ENCODE measurements at places on chromosomes 2 and 18.

- no peak for DNase-seq
These were observed 23.9 kb downstream of the SPTBN1 start for GRCh38 chr2:54480025-54480424.

DNA sequence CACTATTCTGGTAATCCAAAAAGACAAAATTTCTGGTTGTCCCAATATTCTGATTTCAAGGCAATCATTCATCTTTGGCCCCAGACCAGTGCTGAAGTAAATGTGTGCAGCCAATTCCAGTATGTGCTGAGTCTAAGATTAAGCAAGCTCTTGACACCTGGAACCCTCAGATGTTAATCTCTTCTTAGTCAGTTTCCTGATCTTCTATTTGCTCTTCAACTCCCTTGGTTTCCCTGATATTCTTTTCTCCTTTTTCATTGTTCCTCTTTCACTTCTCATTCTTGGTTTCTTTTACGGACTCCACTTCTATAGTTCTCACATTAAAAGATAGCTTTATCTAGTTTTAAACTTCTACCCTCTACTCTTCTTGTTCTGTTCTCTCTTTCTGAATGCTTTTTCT is 445.7 kb upstream of the FANCL start:
- DNase-seq = no peak

DNA sequence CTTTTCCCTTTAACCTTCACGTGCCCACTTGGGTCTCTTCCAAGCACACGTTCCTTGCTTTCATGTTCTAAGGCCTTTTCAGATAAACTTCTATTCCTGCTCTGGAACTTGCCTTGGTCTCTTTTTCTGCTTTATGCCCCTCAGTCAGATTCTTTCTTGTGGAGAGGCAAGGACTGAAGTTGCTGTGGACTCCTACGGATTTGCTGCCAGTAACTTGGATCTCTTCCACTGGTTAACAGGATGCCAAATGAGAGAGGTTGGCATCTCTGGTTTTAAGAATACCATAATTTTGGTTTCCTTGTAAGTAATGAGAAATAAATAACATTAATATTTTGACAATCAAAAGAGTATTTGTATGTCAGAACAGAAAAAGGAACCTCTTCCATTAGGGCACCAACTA is 33.0 kb downstream of the COMMD1 start:
- no peak for DNase-seq

DNA sequence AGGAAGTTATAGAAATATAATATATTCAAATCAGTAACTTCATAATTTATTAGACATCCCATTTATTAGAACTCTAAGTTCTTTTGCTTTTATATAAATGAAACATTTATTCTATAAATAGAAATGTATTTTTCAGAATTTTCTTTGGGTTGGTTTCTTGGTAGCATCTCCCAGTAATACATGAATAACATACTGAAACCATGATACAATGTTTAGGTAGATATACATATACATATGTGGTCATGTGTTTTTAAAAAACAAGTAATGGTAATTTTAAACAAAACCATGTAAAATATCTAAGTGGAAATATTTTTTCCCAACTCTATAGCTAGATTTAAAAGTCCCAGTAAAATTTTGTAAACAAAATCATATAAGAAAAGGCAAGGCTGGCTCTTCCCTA is 36.9 kb downstream of the WIPF1 start:
- no peak for DNase-seq

- DNase-seq = peak; percentile 93
These were observed 434.2 kb downstream of the MEIS1 start for GRCh38 chr2:66869076-66869475.

DNA sequence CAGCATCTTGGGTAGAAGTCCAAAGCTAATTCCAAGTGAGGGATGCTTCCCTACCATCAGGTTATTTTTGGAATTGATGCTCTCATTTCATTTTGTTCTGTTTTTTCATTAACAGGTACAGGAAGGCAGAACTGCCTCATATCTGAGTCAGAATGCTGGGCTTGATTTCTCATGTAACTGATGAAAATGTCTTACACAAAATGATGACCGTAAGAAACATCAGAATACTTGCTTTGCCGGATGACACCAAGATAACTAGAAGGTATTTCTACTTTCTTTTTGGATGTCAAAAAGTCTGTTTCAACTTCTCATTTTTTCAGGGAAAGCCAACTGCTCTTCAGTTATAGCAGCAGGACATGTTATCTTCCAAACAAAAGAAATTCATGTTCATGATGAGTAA is 62.6 kb downstream of the ETAA1 start:
- no peak for DNase-seq

DNA sequence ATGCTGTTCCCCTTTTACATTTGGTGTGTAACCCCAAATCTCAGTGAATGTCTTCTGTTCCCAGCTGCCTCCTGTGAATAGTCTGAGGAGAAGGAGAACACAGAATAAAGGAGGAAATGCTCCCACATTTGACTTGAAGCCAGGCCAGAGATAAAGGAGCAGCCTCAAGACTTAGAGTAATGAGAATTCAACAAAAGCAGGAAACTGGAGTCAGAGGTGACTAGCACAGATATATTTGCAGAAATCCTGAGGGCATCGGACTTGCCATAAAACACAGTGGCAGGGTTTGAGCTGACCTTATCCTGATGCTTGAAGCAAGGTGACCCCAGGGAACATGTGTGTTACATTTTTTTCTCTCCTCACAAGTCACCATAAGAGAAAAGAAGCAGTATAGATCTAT is 291.4 kb upstream of the RND3 start:
- DNase-seq = peak; percentile 31

- no peak for DNase-seq
These were observed 25.1 kb downstream of the PPIG start for GRCh38 chr2:169609264-169609663.

DNA sequence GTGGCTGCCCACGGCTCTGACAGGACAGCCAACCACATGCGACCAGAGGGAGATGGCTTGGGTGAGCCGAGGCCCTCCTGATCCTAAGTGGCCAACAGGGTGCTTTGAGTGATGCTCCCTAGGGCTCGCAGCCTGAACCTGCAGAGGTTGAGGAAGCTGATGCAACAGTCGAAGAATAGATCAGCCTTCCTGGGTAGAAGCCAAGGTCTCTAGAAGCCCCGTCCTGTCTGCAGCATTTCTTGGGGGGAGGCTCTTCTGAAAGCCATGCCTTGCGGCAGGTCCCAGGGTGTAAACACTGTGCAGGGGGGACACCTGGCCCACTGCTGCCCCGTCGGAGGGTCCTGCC is 136.4 kb downstream of the HDAC4 start:
- peak; percentile 58 for DNase-seq

DNA sequence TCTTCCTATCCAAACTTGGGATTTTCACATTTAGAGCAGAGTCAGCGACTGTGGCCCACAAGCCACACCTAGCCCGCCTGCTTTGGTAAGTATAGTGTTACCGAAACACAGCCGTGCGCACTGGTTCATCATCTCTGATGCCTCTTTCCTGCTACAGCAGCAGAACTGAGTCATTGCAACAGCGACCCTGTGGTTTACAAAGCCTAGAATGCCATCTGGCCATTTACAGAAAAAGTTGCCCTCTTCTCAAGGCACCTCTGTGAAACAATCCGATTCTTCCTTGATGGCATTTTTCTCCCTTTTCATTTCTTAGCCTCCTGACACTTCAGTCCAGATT is 10.7 kb upstream of the IAH1 start:
- DNase-seq = peak; percentile 28

GRCh38 chr2:13480057-13480456 is 763.3 kb downstream of the TRIB2 start:
- no peak for DNase-seq

GRCh38 chr18:51077217-51077616 is 47.2 kb downstream of the SMAD4 start:
- peak; percentile 75 for DNase-seq

DNA sequence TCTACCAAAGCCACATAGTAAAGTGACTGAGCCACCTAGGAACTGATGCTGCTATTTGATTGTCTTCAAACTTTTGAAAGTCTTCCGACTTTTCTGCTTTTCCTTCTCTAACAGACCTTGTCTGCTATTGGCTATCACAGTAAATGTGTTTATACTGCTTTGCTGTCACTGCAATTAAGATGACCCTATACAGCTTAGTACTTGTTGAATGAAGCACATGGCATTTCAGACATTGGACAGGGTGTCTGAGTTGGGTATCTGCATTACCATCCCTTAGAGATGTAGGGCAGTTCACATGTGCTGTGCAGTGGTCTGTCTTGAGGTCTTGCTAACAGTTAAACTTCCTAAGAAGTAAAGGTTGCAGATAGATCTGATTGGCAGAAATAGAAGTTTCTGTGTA is 3.6 kb downstream of the WDR43 start:
- DNase-seq = no peak

DNA sequence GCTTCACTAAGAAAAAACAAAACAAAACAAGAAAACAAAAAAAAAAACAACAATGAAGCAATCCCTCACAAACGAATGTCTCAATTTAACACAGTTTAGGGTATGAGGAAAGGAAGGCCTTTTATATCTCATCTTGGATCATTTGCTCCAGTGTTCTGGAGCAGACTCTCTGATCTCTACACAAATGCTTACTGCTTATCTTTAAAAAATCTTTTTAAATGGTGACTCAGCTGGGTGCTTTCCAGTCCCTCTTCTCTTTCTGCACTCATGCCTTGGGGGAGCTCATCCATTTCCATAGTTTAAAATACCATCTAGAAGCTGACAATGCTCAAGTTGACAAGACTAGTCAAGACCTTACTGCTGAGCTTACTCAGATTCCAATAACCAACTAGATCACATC is 56.2 kb downstream of the ETAA1 start:
- peak; percentile 86 for DNase-seq

- no peak for DNase-seq
These were observed 820.5 kb upstream of the CELF4 start for GRCh38 chr18:38386146-38386545.

DNA sequence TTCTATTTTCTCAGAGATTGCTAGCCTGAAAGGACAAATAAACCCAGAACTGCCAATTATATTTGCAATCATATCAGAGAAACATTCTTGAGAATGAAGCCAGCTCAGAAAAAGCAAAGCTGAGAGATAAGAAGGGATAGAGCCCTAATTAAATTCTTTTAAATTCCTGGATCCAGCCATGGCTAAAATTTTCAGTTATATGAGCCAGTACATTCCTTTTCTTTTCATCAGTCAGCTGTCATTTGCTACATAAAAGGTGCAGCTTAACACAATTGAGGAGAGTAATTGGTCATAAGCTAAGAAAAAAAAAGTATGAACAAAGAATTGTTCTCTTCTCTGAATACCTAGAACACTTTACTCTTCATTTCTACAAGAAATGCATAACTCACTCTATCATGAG is 303.5 kb upstream of the FIGN start:
- no peak for DNase-seq

DNA sequence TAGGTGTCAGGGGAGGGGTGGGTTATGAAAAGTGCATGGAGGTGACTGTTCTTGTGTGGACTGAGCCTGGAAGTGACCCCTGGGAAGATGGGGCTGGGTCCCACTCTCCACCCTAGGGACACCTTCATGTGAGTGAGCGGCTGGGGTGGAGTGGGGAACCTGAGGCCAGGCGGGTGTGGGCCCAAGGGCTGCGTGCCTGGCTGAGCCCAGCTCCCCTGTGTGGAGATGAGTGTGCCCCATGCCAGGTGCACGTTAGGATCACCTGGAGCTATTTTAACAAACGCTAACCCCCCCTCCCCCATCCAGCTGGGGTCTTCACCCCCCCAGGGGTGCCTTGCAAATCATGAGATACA is 26.5 kb downstream of the ZAP70 start:
- DNase-seq = no peak

DNA sequence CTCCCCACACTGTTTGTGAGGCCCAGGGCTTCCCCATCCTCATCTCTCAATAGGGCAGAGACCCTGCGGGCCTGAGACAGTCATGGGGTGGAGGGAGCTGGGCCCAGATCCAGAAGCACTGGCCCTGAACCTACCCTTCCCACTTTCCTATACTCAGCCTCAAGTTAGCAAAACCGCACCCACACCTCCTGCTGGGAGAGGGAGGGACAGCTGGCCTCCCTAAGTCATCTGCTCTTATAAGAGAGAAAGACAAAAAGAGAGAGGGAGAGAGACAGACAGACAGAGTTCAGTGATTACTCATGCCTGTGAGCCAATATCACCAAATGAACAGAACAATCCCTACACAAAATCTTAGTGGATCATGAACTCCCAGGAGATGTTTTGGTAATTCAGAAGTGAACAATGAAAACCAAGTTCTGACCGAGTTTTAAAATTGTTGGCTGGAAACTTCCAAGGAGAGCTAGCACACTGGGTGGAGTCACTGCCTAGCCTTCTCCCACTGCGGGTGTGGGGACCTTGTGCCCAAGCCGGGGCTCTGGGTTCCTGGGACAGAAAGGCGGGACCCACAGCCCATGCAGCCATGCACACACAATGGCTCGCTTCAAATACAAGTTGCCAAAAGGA is 130.5 kb downstream of the PXDN start:
- DNase-seq = no peak

DNA sequence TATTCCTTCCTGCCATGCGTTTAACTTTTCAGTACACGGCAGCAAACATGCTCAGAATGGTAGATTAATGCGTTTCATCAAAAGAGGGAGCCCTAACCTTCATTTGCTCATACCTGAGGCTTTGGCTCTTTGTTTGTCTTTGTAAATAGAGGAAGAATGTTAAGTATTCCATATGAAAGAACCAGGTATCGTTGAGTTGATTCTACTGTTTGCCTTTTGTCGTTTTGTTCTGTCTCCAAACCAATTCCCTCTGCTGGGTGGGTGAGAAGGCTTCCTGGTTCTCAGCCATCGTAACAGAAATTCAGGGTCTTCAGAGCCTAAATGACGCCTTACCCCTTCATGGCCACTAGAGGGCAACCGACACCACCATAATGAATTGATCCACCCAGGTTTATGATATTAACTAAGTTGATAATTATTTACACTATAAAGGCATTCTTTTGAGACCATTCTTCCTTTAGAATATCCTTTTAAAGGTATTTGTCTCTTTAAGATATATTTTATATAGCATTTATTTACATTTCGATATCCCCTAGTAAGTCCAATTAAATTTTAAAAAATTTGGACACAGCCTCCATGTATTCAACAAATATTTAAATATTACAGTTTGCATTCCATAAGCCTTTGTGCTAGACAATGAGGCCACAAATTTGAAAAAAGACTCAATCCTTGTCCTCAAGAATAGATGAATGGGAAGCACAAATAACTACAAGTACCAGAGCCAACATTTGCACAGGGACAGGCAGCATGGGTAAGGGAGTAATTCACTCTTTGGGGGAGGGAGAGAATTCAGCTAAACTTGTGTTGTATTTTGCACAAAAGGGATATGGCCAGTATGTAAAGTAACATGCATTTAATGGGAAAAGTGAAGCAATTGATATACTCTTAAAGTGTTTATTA is 48.1 kb downstream of the TIMM21 start:
- peak; percentile 70 for DNase-seq

DNA sequence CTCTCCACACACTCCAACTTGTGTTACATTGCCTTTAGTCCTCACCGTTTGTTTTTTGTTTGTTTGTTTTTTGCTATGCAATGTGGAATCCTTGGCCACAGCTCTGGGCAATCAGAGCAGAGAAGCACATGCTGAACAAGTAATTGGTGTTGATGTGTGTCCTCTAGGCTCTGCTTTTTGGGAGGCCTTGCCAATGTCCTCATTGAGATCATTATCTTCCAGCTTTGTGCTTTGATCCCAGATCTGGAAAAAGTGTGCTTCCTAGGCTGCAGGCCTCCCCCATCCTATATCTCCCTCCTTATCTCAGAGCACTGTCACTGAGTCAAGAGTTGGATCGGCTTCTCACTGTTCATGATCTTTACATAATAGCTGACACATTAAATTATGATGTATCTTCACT is 25.9 kb downstream of the OSR1 start:
- DNase-seq = no peak

GRCh38 chr2:189163889-189164288 is 15.7 kb downstream of the COL5A2 start:
- DNase-seq = peak; percentile 96

GRCh38 chr2:239318151-239318611 is 82.6 kb downstream of the HDAC4 start:
- no peak for DNase-seq
